ENCODE measurements at places on chromosomes 3 and 15.

DNA sequence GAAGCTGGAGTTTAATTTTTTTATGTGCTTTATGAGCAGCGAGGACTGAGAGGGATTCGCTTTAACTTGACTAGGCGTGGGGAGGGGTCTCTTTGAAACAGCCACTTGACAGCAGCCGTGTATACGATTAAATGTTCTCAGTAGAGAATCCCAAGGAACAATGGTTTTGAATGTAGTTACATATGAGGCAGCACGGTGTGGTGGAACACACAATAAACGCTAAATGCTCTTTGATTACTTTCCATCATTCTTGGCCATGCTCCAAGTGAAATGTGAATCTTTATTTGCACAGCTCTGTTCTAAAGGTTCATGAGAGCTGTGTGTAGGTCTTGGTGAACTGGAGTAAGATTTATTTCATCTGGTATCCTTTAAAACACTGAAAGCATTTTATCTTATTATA lies 251.4 kb upstream of the TGFBR2 start:
- no peak for DNase-seq

- DNase-seq = no peak
These were observed 44.2 kb upstream of the BCL2A1 start for GRCh38 chr15:80015156-80015555.

DNA sequence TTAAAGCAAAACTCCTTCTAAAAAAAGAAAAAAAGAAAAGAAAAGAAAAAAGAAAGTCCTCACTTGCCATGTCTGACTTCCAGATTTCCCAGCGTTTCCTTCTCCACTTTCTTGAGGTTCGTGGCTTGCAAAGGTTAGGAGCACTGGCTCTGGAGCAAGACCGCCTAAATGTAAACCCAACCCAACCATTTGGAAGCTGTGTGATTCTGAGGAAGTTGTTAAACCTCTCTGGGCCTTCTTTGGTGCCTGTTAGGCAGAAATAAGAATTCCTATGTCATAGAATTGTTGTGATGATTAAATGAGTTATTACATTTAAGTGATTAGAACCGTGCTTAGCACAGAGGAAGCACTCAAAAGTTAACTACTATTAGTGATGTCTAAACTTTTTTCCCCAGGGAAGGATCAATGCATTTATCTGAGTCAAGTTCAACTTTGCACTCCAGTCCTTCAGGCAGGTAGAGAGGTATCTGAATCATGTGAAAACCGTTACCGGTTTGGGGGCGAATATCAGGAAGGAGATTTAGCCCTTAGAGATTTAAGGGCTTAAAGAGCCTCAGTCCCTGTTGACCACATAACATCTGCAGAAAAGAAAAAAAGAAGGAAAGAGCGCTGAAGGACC lies 78.3 kb upstream of the HES1 start:
- DNase-seq = no peak

DNA sequence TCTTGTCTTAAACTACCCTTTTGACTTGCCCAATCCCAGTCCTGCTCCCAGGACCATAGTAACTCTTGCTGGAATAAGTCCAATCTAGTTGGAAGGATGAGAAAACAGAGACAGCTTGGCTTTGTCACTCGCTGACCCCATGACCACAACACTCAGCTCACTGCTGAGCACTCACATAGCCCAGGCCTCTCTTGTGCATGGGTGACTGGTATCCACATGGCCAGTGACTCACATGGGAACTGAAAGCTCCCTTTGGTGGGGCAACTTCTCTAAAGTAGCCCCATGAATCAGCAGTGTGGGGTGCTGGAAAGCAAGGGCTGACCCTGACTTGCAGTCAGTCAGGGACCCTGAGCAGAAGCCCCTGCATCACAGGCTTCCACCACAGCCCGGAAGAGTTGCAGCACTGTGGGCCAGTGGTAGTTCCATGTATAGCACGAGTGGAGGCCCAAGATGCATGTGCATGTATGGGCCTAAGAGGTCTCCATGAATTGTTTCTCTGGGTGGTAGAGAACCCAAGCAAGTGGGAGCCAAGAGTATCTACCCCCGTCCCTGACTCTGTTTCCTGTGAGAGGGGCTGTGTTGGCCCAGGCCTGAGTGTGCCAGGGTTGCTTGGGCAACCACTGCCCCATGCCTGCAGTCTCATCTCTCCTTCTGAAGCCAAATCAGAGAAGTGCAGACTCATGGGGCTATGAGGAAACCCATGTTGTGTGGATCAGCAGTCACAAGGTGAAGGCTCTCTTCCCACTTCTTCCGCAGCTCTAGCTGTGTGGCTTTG lies 62.1 kb upstream of the XCR1 start:
- no peak for DNase-seq

DNA sequence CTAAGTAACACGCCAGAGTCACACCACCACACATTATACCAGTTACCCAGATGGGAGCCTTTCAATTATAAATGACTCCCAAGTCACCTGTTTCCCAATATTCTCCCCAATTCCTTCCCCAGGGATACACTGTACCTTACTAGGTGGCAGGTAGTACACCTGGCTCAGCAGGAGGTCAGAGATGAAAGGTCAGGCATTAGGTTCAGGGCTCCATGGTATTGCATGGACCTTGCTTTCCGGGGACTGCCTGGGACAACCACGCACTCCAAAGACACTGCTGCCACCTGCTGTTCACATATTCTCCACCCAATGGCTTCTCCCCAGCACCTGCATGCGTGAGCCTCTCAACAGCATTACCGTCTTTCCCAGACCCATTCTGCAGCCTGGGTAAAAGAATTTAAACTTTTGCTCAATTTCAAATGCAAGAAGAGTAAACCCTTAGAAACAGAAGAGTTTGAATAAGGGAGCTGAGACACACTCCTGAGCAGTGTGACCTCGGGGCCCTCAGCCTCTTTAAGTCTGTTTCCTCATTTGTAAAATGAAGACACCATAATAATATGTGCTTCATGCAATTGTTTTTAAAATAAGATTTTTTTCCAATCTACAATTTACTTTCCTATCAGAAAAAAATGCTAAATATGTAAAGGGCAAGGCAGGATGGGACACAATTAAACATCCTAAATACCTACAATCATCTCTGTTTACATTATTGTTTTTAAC lies 28.0 kb upstream of the LACTB start:
- DNase-seq = peak; percentile 57
